Hypothalamus (tissue), 51 donors: ENCODE measurements at places on chromosomes 1 and 21.

- no peak for DNase-seq
These were observed 14.3 kb downstream of the DMRTB1 start for GRCh38 chr1:53473463-53473862.

GRCh38 chr1:67228791-67229190 is 62.5 kb downstream of the IL23R start:
- no peak for DNase-seq

GRCh38 chr21:34989337-34990151 is 59.6 kb downstream of the RUNX1 start:
- no peak for DNase-seq

DNA sequence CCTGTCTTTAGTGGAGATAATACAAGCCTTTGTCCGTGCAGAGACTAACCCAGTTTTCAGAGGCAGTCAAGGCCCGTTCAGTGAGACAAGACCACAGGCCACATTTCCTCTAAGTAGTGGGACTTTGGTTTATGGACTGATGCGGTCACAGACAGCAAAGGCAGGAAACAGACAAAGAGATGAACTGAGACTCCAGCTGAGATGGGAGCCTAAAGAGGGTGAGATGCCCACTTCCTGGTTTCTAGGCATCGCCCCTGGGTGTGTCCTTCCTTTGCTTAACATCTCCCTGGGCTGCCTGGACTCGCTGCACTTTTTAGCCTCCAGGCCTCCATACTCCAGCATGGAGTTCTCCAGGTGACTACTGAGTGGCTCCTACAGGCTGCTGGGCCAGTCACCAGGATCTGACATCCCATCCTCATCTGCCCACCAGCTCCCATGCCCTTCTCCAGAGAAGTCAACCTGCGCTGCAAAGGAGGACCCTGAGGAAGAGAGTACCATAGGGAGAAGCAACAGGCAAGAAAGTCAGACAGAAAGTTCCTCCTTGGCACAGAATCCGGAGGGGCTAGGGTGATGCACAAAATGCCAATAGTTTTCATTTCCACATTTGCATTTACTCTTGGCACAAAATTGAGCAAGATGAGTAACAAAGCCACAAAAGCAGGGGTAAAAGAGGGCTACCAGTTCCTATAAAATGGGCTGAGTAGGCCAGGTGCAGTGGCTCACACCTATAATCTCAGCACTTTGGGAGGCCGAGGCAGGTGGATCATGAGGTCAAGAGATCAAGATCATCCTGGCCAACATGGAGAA is 15.1 kb downstream of the THEMIS2 start:
- DNase-seq, result no peak

GRCh38 chr1:209427811-209428210 is 155.7 kb upstream of the CAMK1G start:
- no peak for DNase-seq

- DNase-seq, result no peak
These were observed 11.5 kb upstream of the LYST start for GRCh38 chr1:235878082-235878811.

DNA sequence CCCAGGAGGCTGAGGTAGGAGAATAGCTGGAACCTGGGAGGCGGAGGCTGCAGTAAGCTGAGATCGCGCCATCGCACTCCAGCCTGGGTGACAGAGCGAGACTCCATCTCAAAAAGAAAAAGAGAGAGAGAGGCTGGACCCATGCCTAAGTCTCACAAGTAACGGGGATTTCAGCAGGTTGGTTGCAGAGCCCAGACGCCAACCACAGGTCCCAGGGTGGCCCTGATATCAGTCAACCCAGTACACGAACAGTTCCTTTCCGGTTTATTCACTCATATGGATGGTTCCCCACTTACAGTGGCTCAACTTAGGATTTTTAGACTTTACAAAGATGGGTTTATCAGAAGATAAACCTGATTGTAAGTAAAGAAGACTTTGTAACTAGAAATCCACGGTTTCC is 40.9 kb downstream of the CLSTN1 start:
- no peak for DNase-seq
